Cortex of kidney (tissue), 1 donor: ENCODE measurements at places on chromosomes 16 and 17.

DNA sequence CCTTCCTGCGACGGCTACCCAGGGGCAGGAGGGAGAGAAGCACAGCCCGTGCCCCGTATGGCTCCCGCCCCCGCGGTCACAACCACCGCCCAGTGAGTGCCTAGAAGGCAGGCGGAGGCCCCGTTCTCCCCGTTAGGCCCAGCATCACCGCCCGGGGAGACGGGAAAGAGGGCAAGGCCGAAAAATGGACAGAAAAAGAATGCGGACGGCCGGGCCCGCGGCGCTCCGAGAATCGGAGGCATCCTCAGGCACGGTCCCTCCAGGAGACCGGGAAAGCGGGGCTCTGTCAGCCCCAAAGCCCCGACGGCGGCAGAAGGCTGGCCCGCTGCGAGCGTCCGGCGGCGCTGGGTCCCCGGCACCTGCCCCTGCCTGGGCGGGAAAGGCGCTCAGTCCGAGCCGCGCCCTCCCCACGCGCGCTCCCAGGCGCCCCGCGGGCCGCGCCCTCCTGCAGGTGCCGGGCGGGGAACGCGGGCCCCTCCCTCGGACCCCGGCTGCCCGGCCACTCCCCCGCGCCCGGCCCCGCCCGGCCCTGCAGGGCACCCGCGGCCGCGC lies 407 bp downstream of the MCRIP1 start:
- no peak for DNase-seq

DNA sequence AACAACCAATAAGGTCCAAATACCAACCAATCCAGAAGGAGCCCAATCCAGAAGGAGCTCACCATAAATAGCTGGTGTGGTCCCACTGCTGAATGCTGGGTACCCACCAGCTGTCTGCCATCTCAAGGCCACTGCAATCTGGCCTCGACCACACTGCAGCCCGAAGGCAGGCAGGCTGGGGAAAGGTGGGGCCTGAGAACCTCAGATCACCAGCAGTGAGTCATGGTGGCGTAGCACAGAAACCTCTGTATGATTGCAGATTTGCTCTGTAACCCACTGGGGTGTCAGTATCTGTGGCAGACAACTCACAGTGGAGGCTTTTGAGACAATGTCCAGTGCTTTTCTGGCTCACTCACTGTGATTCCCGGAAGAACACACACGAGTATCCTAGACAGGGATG lies 14.7 kb upstream of the CMTR2 start:
- DNase-seq = no peak

GRCh38 chr16:28301154-28301553 lies 8.8 kb downstream of the SBK1 start:
- DNase-seq = no peak

DNA sequence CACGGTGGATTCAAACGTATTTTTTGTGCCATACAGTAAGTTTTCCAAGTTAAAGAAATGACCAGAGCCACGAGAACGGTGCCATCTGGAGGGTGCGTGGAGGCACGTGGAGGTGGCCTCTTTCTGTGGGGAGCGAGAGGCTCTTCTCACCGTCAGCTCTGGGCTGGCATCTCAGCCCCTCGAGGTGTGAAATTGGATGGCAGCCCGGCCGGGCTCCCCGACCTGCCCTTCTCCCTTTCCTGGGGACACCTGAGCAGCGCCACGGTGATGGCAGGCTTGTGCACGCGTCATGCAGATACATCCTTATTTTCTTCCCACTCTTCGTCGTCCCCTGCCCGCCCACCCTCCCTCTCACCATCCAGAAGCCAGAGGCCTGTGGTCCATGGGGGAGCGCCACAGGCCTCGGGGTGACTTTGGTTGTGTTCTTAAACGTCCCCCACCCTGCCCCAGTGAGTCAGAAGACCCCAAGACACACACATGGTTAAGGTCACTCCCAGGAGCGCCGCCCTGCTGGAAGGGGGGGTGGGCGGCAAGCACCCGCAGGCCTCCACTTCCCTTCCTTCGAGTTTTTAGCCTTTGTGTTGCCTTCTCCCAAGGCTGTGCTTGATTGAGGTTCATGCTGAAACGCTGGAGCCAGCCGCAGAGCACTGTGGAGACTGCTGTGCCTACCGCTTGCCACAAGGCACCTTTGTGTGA lies 109.4 kb downstream of the BANP start:
- DNase-seq = no peak
